ENCODE measurements at places on chromosomes 7 and 10.

- peak; percentile 21 for DNase-seq
Measured at GRCh38 chr10:77713521-77714280, 76.1 kb upstream of the KCNMA1 start.

DNA sequence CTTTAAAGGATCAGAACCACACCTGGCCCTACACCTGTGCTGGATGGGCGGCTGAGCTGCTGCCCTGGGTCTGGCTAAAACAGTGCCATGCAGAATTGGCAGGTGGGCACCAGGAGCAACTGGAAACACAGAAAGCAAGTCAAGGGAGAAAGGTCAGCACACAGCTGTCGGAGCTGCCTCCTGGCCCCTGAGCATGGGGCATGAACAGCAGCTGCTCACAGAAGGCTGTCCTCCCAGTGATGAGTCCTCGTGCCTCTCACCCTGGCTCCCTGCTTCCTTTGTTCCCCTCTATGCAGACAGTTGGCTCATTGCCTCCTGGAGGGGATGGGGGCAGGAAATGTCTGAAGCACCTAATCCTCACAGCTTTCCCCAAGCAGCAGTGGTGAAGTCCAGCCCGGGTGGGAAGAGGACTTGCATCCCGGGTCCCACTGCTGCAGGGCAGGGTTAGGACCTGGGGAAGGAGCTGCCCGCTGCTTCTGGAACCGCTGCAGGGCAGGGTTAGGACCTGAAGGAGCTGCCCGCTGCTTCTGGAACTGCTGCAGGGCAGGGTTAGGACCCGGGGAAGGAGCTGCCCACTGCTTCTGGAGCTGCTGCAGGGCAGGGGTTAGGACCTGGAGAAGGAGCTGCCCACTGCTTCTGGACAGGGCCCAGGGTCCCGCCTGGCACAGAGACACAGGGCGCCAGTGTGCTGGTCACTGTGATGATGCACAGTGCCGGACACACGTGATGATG lies 37.3 kb downstream of the VIPR2 start:
- no peak for DNase-seq

GRCh38 chr7:80078159-80078731 lies 56.4 kb upstream of the GNAI1 start:
- peak; percentile 10 for DNase-seq

DNA sequence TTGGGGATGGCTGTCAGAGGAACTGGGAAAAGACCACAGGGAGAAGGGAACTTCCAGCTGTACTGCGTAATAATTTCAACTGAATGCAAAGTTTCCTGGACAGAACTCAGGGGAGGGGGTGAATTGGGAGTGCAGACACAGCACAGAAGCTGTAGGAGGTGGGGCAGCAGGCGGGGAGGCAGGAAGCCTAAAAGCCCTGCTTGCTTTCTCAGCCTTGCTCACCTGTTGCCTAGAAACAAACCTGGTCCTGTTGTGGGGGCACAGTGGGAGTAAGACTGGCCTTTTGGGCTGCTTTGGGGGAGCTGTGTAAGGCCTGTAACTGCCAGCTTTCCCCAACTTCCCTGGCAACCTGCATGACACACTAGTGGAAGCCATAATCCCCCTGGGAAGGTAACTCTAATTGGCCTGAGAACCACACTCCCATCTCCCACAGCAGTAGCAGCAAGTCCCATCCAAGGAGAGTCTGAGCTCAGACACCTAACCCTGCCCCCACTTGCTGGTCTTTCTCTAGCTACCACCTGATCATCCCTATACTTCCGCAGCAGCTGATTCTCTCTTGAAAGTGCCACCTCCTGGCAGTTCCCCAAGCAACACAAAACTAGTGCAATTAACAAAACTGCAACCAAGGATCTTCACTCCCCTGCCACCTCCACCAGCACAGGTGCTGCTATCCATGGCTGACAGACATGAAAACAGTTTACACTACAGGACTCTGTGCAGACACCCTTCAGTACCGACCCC lies 1239.3 kb downstream of the SORCS1 start:
- DNase-seq: no peak

GRCh38 chr10:11668847-11669610 lies 57.6 kb upstream of the USP6NL start:
- no peak for DNase-seq

- DNase-seq: no peak
Measured at GRCh38 chr7:130649004-130649790, 19.4 kb downstream of the COPG2 start.
